Naive thymus-derived CD4-positive, alpha-beta T cell (primary cell): ENCODE measurements at places on chromosomes 7 and 10. TPM values are rescaled to one million over a fixed set of nuclear protein-coding genes. Genes with fewer than 3 reads are reported as not detected.
A peak's percentile ranks its signal among the peaks of the same experiment; 100 is the strongest.

- no peak for DNase-seq
- H3K36me3 ChIP-seq, result no peaks in the 10 kb centered on the region
- H3K27ac ChIP-seq, result no peak overlapping the region
- H3K4me3 ChIP-seq, result no peak overlapping the region
- no peaks in the 10 kb centered on the region for H3K4me1 ChIP-seq
- H3K27me3 ChIP-seq, result no peaks in the 10 kb centered on the region
Observed at GRCh38 chr7:208816-209215, 16.4 kb downstream of the FAM20C start.

Gene SLIT1
- total RNA-seq, result 0.19 TPM

DNA sequence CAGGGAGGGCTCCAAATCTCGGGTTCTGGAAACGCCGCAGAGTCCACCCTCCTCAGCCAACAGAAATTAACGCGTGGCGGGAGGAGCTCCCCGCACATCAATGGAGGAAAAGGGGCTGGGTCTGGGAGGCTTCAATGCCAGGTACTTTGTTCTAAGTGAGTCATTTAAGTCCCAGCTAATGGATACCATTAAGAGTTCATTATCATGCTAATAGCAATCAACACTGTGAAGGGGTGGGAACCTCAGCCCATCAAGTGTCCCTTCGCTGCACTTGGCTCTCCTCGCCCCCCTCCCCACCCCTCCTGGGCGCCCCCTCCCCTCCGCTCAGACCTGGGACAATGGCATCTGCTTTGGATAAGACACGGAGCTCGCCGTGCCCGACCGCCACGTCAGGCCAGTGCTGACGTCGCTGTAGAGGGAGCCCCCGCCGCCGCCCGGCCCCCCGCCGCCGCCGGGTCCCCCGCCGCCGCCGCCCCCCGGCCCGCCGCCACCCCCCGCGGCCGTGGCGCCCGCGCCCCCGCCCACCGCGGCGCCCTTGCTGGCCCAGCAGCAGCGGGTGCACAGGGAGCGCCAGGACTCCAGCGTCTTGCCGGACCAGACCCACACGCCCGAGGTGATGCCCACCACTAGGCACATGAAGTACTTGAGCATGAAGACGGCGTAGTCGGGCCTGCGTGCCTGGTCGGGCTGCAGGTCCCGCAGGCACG is 2.9 kb downstream of the FZD8 start:
- H3K27me3 ChIP-seq, result peaks cover 16% of the 10 kb centered on the region
- no peaks in the 10 kb centered on the region for H3K36me3 ChIP-seq
- H3K27ac ChIP-seq, result no peak overlapping the region
- no peak overlapping the region for H3K4me3 ChIP-seq

- H3K36me3 ChIP-seq, result no peaks in the 10 kb centered on the region
- no peak overlapping the region for H3K27ac ChIP-seq
- H3K4me3 ChIP-seq, result no peak overlapping the region
- no peaks in the 10 kb centered on the region for H3K27me3 ChIP-seq
- no peaks in the 10 kb centered on the region for H3K4me1 ChIP-seq
Observed at GRCh38 chr10:77359950-77360520, 277.6 kb downstream of the KCNMA1 start.

Gene CALN1
- total RNA-seq, result not detected

GRCh38 chr7:25069900-25070443 is 55.1 kb downstream of the CYCS start:
- H3K4me3 ChIP-seq, result no peak overlapping the region
- no peaks in the 10 kb centered on the region for H3K27me3 ChIP-seq
- H3K36me3 ChIP-seq, result no peaks in the 10 kb centered on the region
- H3K27ac ChIP-seq, result no peak overlapping the region
- no peak for DNase-seq

DNA sequence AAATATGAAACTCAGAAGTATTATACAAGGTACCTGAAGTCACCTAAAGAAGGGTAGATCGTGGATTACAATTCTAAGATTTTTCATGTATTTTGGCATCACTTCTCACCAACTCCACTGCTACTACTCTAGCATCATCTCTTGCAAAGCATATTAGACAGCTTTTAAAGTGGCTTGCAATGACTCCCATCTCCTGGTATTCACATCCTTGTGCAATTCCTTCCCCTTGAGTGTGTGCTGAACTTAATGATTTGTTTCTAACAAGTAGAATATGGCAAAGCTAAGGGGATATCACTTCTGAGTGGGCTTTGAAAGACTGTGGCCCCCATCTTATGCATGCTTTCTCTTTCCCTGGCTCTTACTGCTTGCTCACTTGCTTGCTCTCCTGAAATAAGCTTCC is 280.2 kb downstream of the SNX13 start:
- no peaks in the 10 kb centered on the region for H3K27me3 ChIP-seq
- no peak overlapping the region for H3K4me3 ChIP-seq
- no peaks in the 10 kb centered on the region for H3K36me3 ChIP-seq
- no peak overlapping the region for H3K27ac ChIP-seq
- no peak for DNase-seq
- H3K4me1 ChIP-seq, result no peaks in the 10 kb centered on the region

Gene TSPAN15
- 1.9 TPM for total RNA-seq

DNA sequence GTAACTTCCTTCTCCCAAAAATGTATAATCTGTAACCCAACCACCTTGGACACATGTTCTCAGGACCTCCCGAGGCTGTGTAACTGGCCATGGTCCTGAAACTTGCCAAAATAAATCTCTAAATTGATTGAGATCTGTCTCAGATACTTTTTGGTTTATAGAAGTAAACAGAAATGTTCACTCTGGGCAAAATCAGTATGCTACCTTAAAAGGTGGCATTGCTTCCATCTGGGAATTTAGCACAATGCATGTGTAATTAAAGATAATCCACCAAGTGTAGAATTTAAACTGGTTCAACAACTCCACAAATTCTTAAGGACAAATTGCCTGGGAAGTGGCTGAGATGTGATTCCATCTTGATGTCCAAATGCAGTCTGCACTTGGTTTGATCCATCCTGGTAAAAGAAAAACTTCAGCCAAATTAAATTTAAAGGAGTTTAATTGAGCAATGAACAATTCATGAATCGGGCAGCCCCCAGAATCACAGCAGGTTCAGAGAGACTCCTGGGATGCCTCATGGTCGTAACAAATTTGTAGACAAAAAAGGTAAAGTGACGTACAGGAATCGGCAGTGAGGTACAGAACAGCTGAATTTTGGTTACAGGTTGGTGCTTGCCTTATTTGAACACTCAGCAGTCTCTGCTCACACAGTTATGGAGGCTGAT is 102.6 kb upstream of the PFKP start:
- H3K27ac ChIP-seq, result no peak overlapping the region
- H3K4me1 ChIP-seq, result no peaks in the 10 kb centered on the region
- DNase-seq, result no peak
- H3K4me3 ChIP-seq, result no peak overlapping the region
- H3K36me3 ChIP-seq, result no peaks in the 10 kb centered on the region

Gene NACAD
- total RNA-seq, result not detected

DNA sequence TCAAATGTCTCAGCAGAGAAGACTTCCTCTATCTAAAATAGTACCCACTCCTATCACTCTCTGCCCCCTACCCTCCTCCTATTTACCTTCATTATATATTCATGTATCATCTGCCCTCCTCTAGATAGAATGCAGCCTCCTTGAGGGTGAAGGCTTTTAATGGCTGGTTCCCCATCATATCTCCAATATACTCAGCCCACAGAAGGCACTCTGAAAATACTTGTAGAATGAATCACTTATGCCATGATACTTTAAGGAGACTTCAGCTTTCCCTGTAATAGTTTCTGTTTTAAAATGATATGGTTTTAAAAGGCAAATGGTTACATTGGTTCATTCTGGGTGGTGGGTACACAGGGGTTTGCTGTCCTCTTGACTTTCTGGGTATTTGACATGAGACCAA is 25.3 kb downstream of the GFRA1 start:
- no peaks in the 10 kb centered on the region for H3K36me3 ChIP-seq
- no peak overlapping the region for H3K27ac ChIP-seq
- no peak for DNase-seq
- no peak overlapping the region for H3K4me3 ChIP-seq
- H3K4me1 ChIP-seq, result no peaks in the 10 kb centered on the region
- no peaks in the 10 kb centered on the region for H3K27me3 ChIP-seq

Gene OR9A2
- not detected for total RNA-seq

Gene EPHB4
- 7.9 TPM for total RNA-seq

GRCh38 chr10:32605787-32606186 is 159.8 kb downstream of the CCDC7 start:
- no peak overlapping the region for H3K4me3 ChIP-seq
- DNase-seq, result no peak
- H3K27me3 ChIP-seq, result no peaks in the 10 kb centered on the region
- H3K27ac ChIP-seq, result no peak overlapping the region
- H3K4me1 ChIP-seq, result no peaks in the 10 kb centered on the region

- no peaks in the 10 kb centered on the region for H3K27me3 ChIP-seq
- no peaks in the 10 kb centered on the region for H3K4me1 ChIP-seq
- DNase-seq, result peak; percentile 33
- no peaks in the 10 kb centered on the region for H3K36me3 ChIP-seq
- no peak overlapping the region for H3K4me3 ChIP-seq
- no peak overlapping the region for H3K27ac ChIP-seq
Observed at GRCh38 chr7:104848138-104848990, 165.6 kb upstream of the KMT2E start.

DNA sequence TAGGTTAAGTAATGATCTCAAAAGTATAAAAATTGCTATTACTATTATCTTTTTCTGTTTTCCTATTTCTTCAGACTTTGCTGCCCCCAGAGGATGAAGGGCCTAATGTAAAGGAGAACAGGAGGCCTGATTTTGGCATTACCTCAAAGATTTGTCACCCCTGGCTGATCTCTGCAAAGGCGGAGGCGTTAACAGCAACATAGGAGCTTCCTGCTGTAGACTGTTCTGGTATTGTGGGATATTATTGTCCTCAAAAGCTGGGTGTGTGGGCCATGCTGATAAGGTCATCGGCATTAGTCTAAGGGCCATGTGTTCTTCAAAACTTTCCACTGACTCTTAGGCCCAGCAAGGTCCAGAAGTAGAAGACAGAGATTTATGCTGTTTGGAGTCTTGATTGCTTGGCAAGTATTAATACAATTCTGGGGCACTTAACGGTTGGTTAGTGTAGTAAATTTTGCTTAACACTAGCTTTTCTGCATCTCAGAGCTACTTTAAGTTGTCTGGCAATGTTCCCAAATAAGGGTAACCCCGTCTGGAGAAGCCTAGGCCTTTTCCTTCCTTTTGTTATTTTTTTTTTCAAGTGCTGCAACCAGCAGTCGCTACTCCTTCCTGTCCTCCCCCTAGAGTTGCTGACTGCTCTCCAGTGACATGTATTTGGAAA is 14.0 kb upstream of the ENTPD1 start:
- no peak overlapping the region for H3K27ac ChIP-seq
- no peak for DNase-seq
- no peaks in the 10 kb centered on the region for H3K27me3 ChIP-seq
- no peaks in the 10 kb centered on the region for H3K36me3 ChIP-seq
- no peak overlapping the region for H3K4me3 ChIP-seq

Gene MCM10
- total RNA-seq, result 0.08 TPM

- H3K36me3 ChIP-seq, result no peaks in the 10 kb centered on the region
- no peaks in the 10 kb centered on the region for H3K4me1 ChIP-seq
- DNase-seq, result no peak
- no peak overlapping the region for H3K4me3 ChIP-seq
- no peaks in the 10 kb centered on the region for H3K27me3 ChIP-seq
Observed at GRCh38 chr7:16450366-16450765, 15.2 kb downstream of the SOSTDC1 start.

DNA sequence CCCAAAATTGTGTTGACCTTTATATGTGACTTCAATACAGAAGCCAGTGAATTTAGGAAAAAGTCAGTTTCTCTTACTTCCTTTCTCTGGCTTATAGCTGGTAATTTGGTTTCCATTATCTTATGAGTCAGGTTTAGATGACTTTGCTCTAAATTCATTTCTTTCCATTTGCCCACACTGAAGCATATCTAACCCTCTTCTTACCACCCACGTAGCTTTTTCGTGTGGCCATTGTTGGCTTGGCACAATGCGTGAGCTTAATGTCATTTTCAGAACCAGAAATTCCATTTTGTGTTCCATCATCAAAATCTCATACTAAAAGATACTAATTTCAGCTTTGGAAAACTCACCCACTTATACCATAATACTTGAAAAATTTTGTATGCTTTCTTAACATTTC is 271.2 kb downstream of the INHBA start:
- no peak for DNase-seq
- no peak overlapping the region for H3K27ac ChIP-seq
- H3K36me3 ChIP-seq, result no peaks in the 10 kb centered on the region
- no peaks in the 10 kb centered on the region for H3K27me3 ChIP-seq
- H3K4me1 ChIP-seq, result no peaks in the 10 kb centered on the region

- no peak overlapping the region for H3K4me3 ChIP-seq
- no peaks in the 10 kb centered on the region for H3K36me3 ChIP-seq
- no peak overlapping the region for H3K27ac ChIP-seq
- no peaks in the 10 kb centered on the region for H3K4me1 ChIP-seq
Observed at GRCh38 chr7:158357106-158357897, 230.3 kb downstream of the PTPRN2 start.

GRCh38 chr7:4202154-4202736 is 479.9 kb upstream of the FOXK1 start:
- no peaks in the 10 kb centered on the region for H3K36me3 ChIP-seq
- no peaks in the 10 kb centered on the region for H3K4me1 ChIP-seq
- H3K4me3 ChIP-seq, result no peak overlapping the region
- no peak for DNase-seq

DNA sequence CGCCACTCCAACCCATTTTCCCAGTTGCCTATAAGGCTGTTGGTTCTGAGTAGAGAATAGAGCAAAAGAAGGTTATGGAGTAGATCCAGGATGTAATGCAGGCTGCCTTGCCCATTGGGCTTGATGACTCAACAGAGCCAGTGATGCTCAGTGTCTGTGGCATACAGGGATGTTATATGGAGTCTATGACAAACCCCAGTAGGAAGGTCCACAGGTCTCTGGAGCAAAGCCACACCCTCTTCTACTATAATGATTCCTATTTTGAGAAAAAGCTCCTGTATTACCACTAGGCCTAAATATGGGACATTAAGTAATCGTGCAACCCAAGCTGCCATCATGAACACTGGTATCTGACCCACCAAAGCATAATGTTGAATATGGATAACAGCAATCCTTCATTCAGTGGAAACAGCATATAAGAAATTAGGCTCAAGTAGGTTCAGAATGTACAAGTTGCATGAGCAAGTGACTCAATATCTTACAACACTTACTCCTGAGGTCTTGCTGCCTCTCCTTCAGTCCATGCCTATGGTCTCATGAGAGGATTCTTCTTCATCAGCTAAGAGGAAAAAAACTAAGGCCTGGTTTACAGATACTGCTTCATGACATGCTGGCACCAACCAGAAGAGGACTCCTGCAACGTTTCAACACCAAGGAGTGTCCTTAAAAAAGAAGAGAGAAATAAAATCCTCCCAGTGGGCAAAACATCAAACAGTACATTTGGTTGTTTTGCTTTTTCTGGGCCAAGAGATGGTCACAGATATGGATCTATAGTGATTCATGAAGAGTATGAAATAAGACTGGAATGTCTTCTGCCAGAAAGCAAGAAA is 14.8 kb upstream of the FHIP2A start:
- H3K4me3 ChIP-seq, result no peak overlapping the region
- peaks cover 26% of the 10 kb centered on the region for H3K4me1 ChIP-seq
- H3K36me3 ChIP-seq, result no peaks in the 10 kb centered on the region
- no peak overlapping the region for H3K27ac ChIP-seq
- no peak for DNase-seq

Gene TFEC
- total RNA-seq, result 1.6 TPM
